ENCODE measurements at places on chromosomes 6 and 20.
A peak's percentile ranks its signal among the peaks of the same experiment; 100 is the strongest.

GRCh38 chr20:57960803-57961575 is 251.2 kb upstream of the PMEPA1 start:
- no peak for DNase-seq

- no peak for DNase-seq
Observed at GRCh38 chr6:88864359-88865054, 98.9 kb downstream of the RNGTT start.

DNA sequence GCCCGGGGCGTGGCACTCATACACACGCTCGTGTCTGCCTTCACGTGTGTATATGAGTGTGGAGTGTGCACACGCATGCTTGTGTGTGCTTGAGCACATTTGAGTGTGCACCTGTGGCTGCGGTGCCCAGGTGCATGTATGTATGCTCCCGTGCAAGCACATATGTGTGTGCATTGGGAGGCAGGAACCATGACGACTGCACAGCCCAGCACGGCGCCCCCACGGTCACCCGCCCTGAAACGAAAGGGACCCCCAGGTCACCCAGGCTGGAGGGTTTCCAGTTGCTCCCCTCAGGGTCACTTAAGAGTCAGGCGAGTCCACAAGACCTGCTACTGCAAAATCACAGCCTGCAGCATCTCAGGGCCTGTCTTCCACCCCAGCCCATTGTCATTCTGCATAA is 94.7 kb downstream of the YTHDF1 start:
- DNase-seq = no peak

DNA sequence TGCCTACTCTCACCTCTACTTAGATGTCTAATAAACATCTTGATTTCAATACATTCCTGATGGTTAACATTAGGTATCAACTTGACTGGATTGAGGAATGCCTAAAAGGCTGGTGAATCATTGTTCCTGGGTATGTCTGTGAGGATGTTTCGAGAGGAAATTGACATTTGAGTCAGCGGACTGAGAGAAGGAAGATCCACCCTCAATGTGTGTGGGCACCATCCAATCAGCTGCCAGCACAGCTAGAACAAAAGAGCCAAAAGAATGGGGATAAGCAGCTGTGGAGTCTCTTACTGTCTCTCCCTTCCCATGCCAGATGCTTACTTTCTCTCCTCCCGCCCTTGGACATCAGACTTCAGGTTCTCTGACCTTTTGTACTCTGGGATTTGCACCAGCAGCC is 128.6 kb upstream of the HS3ST5 start:
- DNase-seq = no peak

- no peak for DNase-seq
Observed at GRCh38 chr6:82408952-82409431, 45.4 kb downstream of the TPBG start.

GRCh38 chr6:5208471-5208971 is 52.2 kb downstream of the LYRM4 start:
- no peak for DNase-seq

DNA sequence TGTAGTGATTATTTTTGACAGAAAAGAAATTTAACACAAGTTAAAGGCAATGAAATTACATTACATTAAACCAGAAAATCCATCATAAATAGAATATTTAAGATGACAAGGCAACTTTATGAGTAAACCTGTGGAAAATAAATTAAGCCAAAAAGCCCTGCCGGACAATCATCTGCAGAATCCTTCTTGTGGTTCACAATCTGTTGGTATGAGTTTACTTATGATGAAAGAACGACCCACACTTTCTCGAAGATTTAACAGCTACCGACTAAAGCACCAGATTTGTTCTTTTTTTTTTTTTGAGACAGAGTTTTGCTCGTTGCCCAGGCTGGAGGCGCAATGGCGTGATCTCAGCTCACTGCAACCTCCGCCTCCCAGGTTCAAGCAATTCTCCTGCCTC is 21.4 kb downstream of the HDAC2 start:
- no peak for DNase-seq

DNA sequence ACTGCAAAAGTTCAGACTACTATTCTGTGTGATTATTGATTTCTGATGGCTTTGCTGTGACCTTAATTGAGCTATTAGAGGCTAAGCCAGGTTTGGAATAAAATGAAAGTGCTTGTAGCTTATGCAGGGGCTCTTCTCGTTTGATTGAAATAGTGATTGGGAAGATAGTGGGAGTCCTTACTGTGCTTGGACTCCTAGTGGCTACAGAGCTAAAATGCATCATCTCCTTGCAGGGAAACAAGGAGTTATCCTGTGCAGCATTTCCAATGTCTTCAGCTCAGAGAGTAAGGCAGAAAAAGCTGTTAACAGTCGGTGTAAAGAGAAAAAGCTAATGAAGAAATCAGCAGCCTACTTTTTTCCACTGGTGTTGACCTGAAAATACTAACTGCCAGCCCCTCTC is 173.5 kb downstream of the SLC35F1 start:
- DNase-seq = no peak

DNA sequence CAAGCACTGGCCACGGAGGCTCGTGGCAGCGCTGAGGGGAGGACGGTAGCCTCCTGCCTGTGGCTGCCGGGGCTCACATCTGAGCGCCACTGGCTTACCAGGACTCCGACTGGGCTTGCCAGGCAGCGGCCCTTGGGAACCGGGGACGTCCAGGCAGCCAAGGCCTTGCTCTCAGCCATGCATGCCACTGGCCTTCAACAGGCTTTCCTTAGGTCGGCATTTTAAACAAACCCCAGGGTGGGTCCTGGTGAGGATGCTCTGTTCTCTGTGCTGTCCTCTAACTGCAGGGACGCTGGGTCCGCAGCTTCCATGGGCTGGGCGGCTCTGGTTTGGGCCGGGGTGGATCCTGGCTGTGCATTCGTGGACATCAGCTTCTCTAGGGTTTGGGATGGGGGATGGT is 59.1 kb upstream of the BHLHE23 start:
- no peak for DNase-seq

DNA sequence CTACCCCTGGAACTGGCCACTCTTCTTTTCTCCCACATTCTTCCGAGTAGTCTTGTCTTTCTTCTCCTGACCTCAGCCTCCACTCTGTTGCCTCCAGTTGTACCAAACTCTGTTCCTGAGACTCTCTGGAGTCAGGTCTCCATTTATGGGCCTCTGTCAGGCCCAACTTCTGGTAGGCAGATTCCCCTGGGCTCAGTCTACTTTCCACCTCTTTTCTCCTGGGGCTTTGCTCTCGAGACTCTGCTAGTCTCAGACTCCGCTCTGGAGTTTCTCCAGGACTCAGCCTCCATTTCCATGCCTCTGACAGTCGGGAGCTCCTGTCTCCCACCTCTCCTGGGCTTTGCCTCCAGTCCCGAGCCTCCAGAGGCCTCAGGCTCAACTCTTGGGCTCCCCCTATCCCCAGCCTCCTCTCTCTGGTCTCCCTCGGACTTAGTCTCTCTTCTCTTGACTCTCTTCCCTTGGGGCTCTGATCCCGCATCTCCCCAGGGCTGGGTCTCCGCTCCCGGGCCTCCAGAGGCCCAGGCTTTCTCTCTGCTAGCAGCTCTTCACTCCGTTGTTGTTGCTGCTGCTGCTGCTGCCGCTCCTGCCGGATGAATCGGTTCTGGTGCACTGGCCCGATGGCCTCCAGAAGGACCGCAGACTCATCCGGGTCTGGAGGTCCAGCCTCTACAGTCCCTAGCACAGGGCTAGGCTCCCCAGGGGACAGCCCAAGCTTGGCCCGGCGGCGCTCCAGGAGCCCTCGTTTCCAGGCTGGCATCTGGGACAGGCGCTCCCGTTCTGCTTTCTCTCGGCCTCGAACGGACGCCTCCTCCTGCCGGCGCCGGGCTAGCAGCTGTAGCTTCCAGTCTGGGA is 1.1 kb downstream of the PPP1R18 start:
- DNase-seq = no peak

- DNase-seq = no peak
Observed at GRCh38 chr6:54361188-54361587, 52.9 kb downstream of the TINAG start.

GRCh38 chr6:99810942-99811620 is 182.9 kb downstream of the MCHR2 start:
- no peak for DNase-seq

GRCh38 chr6:111559188-111560097 is 46.2 kb downstream of the TRAF3IP2 start:
- DNase-seq = no peak

GRCh38 chr6:20085817-20086216 is 126.5 kb downstream of the MBOAT1 start:
- no peak for DNase-seq

DNA sequence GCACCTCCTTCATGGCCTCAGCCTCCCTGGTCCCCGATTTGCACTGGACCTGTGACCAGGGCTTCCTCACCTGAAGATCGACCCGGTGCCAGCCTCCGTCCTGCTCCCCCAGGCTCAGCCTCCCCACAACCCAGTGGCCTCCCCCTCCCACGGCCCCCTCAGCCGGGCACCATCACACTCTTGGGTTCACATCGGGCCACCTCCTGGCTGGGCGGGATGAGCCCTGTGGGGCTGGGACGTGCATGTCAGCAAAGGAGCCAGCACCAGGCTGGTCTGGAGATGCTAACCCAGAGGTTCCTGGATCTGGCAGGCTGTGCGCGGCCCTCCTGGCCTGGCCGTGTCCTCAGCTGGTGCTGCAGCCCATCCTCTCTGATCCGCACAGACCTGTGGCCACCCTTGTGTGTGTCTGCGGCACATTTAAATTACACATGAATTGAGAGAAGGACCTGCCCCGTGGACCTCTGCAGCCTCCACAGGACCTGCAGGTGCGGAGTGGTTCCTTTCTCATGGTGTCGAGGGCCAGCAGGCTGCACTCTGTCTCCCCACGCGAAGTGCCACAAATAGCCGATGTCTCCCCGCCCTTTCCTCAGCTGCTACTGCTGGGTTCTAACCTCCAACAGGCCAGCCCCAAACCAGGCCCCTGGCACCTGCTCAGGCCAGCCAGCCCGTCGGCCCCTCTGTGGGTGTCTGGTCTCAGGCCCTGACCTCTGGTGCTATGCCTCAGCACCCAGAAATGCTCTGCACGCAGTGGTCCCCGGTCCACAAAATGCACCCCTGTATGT is 237.5 kb downstream of the ERMARD start:
- no peak for DNase-seq

DNA sequence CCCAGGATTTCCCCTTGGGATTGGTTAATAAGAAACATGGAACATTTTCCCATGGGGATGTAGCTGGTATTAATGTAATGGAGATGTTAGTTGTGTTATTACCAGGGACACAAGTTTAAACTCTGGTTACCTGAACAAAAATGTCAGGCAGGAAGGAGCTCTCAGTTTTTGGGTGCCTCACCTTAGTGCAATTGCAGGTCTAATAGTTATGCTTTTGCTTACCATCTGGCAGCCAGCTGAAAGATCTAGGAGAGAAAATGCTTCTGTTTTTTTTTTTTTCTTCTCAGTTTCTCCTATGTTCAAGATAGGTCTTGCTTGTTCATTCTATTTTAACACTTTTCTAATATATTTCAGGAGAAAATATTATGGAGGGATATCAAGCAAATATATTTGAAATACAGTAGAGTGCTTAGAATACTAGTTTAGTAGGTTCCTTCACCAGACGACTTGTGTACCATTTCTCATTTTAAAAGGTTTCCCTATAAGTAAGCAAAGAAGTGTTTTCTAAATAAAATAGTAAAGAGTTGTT is 4.2 kb upstream of the UBE2J1 start:
- DNase-seq = no peak

DNA sequence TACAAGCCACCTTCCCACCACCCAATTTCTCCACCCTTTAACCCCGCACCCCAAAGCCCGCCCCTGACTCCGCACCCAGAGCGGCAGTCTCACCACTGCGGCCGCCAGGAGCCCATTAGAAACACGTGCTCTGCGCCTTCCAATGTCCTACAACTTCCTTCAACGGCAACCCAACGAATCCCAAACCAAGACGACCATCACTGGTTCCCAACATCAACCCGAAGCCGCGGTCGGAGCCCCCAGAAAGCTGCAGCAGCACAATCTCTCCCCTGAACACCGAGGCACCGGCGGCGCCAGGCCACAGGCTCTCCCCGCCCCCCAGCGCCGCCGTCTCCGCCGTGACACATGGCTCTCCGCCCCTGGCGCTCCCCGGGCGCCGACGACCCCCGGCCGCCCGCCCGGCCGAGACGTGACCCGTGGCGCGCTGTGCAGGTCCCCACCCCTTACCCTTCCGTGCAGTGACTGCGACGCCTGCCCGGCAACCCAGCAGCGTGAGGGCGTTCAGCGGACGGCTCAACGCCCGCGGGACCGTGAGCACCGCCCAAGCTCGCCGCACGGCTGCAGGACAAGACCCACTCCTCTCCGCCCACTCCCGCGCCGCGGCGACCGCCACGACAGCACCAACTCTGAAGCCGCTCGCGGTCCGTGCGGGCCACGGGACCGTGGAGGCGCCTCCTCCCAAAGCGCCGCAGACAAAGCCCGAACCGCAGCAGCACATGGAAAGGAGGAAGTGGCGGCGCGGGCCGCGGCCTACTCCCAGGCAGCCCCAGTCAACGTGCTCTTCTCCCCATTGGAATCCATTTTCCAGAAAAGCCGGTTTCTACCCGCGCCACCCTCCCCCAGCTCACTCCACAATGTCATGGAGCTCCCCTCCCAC is 551 bp downstream of the SYNCRIP start:
- peak; percentile 53 for DNase-seq

- DNase-seq = no peak
Observed at GRCh38 chr6:38906582-38906981, 142.0 kb upstream of the GLP1R start.

DNA sequence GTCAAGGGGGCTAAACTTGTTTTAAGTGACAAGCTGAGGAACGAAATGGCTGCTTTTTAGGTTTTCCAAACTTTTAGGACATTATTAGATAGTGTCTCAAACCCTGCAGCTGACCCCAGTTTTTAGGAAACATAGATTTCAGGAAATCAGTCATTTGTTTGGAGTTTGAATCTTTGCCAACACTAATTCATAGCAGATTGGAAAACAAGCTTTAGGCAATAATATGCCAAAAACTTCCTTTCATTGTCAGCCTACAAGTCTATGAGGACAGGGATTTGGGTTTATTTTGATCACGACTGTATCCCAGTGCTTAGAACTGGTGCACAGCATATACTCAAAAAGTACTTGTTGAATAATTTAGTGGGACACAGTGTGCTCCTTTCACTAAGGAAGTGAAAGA is 123.2 kb downstream of the TINAG start:
- no peak for DNase-seq

DNA sequence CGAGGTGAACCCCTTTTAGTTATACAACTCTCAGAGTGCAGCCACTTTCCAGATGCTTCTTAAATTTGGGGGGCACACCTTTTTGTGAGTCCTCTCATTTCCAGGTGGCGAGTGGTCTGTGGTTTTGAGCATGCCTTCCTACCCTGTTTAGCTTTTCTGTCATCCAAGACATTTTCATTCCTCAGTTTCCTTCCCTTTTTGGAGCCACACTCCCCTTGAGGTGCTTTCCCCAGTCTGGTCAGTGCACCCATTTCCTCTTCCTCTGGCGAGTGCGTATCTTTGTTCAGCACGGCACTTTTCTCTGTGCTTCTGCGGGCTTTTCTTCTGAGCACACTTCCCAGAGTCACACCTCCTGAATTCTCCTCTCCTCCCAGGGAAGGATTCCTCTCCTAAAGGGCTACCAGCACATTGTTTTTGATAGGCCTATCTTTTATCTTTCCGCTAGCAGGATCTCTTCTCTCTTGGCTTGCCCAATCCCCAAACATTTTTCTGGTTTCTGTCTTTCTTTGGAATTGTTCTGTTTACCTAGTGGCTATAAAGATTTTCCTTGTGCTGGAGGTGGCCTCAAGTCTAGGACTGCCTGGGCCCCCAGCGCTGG is 1.4 kb downstream of the PHF20 start:
- DNase-seq = peak; percentile 5

Measured in stimulated activated CD4-positive, alpha-beta T cell treated with anti-CD3 and anti-CD28 coated beads, Interleukin-12 subunit alpha, Interleukin-12 subunit beta, amount 100 ng/mL, for 4 hours (primary cell).